ENCODE measurements at places on chromosomes 6 and 20.

DNA sequence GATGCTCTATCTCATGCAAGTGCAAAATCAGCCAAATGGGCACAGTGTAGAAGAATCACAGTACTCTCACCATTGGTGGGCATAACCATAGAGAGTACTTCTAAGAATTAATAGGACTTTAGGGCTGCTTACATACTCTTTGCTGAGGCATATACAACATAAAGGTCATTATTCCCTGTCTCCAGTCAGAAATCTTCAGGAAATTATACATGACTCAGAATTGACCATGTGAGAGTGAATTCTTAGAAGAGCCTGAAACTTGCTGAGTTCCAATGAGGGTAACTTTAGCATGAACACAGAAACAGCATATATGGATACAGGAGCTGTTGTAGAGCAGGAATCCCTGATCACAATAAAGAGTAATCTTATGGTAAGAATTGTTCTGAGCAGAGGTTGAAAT lies 498.7 kb downstream of the TENT5A start:
- DNase-seq = no peak

- no peak for DNase-seq
These were observed 29.9 kb downstream of the ID4 start for GRCh38 chr6:19866985-19867627.

GRCh38 chr6:107179004-107179403 lies 63.7 kb upstream of the BEND3 start:
- peak; percentile 26 for DNase-seq

GRCh38 chr6:36825994-36826393 lies 13.2 kb downstream of the CPNE5 start:
- DNase-seq = no peak

- no peak for DNase-seq
These were observed 38.8 kb downstream of the MAP7 start for GRCh38 chr6:136511397-136511796.

DNA sequence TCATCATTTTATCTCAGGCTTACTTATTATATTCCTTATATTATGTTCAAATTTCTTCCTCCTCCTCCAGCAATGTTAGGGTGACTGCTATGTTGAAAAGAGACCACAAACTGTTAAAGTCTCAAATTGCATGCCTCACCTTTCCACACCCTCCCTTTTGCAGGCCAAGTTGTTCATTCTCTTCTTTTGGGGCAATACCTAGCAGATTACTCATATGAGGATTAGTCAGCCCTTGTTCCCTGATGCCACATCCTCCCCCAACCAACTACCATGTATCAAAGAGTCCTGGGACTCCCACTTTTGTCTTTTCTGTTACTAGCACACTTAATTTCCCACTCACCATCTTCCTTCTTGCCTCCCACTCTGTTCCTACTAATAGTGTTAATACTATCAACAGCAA lies 434.7 kb downstream of the BCKDHB start:
- no peak for DNase-seq

- DNase-seq = no peak
These were observed 120.6 kb upstream of the TMEM181 start for GRCh38 chr6:158439255-158439654.

DNA sequence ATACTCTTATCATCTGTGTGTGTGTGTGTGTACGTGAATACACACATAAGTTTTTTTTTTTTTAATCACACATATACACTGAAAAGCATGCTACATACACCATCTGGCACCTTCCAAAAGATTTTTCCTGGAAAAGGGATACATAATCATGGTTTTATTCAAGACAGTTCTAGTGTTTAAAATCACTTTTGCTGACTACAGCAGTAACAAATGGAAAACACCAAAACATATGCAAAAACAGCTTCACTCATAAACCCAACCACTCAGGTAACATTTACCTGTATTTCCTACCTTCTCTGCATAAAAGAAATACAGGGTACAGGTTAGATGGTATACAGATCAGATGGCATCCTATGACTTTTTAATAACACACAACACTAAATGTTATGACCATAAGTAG lies 2.5 kb downstream of the SNX14 start:
- no peak for DNase-seq

DNA sequence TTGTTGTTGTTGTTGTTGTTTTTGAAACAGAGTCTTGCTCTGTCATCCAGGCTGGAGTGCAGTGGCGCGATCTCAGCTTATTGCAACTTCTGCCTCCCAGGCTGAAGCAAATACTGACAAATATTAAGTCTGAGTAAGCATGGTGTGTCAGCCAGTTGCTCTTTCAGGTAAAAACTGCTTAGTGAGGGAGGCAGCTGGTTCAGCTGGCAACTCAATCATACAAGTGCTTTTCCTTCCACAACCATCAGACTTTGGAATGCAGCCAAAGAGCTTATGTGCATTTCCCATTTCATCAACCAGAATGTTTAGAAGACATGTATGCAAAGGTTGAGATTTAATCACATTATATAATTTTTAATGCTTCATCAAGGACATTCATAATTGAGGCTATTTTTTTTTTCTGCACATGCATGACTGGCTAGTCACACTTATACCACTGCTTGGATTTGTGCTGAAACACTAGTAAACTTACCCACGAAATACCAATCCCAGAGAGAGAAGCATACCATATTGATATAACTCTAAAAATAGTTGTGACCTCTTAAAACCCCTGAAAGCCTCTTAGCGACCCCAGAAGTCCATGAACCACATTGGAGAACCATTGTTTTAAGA lies 56.0 kb downstream of the CLIC5 start:
- no peak for DNase-seq

DNA sequence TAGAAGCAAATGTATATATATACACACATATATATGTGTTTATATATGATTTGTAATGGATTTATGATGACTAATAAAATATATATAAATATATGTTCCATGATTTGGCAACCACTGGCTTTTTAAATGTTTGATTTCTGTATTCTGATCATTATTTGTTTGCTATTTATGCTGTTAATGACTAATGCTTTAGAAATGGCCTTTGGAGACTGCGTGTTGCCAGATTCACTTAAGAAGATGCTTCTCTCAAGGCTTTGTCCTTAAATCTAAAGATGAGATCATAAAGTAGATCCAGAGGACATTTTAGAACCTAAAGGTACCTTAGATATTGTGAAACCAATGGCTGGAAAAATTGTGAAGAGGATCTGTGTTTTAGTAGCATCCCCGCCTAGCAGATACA lies 116.0 kb upstream of the SUPT3H start:
- no peak for DNase-seq

DNA sequence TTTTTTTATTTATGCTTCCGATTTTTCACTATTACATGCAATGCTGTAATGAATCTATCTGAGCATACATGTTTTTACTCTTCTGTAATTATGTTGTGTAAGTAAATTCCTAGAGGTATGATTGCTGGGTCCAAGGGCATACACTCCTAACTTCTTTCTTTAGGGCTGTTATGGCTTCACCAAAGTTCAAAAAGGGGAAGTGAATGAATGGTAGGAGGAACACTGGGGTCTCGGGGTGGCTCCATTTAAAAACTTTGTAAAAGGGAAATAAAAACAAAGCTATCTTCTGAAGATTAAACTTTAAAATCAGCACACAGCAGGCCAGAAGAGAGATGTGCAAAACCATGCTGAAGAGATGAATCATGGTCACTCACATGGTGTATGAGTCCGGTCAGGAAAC lies 289.1 kb upstream of the SUPT3H start:
- DNase-seq = no peak

- DNase-seq = no peak
These were observed 47.2 kb downstream of the TMEM242 start for GRCh38 chr6:157276134-157276532.

DNA sequence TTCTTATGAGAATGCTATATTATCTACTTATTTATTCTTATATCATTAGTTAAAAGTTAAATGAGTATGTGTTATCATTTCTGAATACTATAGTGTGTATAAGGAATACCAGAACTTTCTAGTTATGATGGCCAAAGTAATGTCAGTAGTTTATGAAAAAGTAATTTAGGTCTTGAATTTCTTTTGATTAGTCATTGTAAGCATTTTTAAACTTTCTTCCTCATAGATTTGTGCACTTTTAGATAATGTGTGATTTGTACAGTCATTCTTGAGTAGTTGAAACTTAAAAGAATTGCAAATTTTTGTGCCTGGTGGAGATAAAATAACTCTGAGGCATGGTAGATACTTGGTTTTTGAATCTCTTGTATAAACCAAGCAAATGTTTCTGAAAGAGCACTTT lies 311.3 kb downstream of the CDKAL1 start:
- no peak for DNase-seq

GRCh38 chr20:53141201-53142050 lies 169.3 kb downstream of the TSHZ2 start:
- no peak for DNase-seq

DNA sequence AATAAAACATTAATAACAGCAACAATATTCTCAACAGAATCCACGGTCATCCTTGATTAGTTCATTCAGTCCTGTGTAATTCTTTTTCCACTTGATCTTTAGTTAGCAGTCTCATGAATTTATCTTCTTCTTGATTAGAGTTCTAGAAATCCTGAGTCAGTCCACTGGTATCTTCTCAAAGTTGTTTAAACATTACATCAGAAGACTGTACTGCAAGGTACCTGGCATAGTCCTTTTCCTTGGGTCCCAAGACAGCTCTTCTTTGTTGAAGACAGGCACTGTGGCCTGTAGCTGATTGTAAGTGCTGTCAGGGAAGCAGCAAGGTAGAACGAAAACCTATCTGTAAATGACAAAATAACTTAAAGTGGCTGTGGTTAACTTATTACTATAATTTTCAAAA lies 11.8 kb downstream of the MAP3K4 start:
- no peak for DNase-seq

DNA sequence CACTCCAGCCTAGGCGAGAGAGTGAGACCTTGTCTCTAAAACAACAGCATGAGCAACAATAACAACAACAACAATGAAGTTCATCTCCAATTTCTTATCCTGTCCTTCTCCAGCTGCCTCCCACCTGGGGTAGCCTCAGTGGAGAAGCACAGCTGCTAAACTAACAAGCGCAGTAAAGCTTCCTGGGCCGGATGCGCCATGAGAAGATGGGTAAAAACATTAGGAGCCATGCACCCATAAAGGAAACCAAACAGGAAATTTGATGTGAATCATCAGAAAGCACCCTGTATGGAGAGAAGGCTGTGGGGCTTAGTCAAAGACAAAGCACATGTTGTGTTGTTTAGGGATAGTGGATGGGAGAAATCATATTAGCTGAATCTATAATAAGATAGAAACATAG lies 61.1 kb upstream of the CCN6 start:
- DNase-seq = peak; percentile 51

GRCh38 chr6:66210964-66211363 lies 503.9 kb upstream of the EYS start:
- no peak for DNase-seq

- peak; percentile 26 for DNase-seq
These were observed 84.2 kb downstream of the TRERF1 start for GRCh38 chr6:42367353-42368011.

- DNase-seq = no peak
These were observed 648.5 kb downstream of the HTR1B start for GRCh38 chr6:76814496-76815458.

DNA sequence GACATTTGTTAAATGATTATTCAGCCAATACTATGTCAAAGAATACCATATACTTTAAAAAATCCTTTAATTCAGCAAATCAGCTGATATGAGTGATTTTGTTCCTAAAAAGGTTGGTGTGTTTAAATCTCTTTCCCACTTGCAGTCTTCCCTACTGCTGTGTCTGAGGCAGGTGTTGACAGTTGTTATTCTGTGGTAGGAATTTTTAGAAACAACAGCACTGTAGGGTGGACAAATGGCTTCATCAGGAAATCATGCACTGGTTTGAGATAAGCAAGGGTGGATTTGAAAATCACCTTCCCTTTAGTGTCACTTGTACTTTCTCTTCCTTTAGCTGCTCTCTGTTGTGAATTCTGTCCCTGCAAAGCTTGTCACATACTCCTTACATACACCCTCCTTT lies 213.7 kb upstream of the SGK1 start:
- DNase-seq = no peak

DNA sequence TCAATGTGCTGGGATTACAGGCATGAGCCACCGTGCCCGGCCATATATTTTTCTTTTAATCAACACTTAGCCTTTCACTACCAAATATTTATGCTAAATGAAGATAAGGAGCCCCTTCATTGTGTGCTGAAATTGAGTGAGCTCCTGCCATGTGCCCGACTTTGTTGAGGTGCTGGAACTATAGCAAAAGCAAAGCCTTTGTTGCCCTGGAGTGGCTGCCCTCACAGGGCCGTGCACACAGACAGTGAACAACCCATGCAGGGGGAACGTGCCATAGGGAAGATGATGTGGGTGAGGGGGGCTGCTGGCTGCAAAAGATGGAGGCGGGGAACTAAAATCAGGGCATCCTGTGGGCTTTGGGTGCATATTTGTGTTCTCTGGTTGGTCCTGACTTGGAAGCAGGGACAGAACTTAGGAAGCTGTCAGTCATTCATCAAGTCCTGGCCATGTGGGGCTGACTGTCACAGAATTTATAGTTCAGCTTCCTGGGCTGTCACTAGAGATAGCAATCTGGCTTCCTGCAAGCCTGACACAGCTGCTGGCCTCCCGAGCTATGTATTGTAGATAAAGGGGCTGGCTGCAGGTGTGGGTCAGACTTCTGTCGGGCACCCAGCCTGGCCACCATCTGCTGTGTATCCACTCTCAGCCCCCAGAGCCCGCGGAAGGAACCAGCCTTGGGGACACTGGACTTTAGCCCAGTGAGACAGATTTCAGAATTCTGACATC lies 56.8 kb upstream of the MPC1 start:
- DNase-seq = no peak

- no peak for DNase-seq
These were observed 180.7 kb downstream of the TBXT start for GRCh38 chr6:165986914-165987482.

DNA sequence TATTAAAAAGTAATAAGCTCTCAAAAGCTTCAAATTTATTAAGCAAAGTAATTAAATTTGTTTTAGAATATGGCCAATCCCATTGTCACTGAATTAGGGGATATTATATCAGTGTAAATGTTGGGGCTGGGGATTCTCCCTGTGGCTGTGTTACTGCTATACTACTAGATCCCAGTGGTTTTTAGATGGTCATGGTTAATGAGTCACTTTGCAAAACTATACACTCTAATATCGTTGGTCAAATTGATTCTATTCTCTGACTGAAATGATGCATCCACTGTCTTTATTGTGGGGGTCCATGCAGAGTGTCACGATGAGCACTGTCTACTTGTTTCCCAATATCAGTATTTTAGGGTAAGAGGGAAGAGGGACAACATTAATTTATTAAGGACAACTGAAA lies 336.9 kb upstream of the PREP start:
- no peak for DNase-seq

DNA sequence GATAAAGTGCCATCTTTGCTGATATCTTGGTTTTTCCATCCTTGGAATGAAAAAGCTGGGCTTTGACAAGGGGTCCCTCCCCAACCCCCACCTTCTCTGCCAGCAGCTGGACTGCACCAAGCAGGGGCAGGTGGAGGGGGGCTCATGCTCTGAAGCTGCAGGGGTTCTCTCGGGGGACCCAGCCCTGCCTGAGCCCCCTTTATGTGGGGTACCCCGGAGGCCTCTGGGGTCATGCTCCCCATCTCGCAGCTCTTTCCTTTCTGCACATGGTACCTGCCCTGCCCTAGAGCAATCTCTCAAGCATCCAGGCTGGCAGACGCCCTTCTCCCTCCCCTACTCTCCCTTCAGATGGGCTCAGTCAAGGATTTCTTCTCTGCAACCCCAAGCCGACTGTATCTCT lies 146.7 kb upstream of the PTPN1 start:
- no peak for DNase-seq
